ENCODE measurements at places on chromosomes 12 and 14.

DNA sequence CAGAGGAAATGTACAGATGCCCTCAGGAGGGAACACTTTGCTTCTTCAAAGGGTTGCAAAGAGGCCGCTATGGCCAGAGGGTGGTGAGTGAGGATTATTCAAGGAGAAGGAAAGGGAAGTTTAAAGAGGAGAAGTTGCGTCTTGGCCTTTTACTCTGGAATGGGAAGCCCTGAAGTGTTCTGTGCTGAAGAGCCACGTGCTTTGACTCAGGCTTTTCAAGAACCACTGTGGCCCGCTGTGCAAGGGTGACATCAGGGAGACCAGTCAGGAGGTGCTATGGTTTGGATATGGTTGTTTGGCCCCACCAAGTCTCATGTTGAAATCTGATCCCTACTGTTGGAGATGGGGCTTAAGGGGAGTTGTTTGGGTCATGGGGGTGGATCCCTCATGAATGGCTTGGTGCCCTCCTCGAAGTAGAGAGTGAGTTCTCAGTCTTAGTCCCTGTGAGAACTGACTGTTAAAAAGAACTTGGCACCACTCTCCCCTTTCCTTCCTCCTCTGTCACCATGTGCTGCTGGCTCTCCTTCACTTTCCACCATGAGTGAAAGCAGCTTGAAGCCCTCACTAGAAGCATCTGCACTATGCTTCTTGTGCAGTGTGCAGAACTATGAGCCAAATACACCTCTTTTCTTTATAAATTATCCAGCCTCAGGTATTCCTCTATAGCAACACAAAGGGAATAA is 66.1 kb upstream of the DUSP6 start:
- no peak for DNase-seq

- DNase-seq = no peak
These were observed 86.5 kb upstream of the CDKN3 start for GRCh38 chr14:54310151-54310850.

DNA sequence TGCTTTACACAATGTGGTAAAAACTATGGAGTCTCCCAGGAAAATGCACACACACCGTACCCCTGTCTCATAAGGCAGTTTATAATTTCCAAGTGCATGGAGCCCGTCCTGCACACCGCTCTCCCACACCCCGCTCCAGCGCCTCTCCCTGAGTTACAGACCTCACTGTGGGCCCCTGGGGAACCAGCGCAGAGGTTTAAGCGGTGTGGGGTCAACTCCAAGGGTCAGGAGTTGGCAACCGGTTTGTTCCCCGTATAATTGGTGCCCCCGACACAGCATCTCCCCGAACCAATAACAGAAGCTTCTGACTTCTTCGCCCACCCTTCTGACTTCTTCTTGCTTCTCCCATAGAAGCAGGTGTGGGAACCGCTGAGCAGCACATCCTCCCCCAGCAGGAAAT is 58.4 kb upstream of the DDX11 start:
- no peak for DNase-seq

DNA sequence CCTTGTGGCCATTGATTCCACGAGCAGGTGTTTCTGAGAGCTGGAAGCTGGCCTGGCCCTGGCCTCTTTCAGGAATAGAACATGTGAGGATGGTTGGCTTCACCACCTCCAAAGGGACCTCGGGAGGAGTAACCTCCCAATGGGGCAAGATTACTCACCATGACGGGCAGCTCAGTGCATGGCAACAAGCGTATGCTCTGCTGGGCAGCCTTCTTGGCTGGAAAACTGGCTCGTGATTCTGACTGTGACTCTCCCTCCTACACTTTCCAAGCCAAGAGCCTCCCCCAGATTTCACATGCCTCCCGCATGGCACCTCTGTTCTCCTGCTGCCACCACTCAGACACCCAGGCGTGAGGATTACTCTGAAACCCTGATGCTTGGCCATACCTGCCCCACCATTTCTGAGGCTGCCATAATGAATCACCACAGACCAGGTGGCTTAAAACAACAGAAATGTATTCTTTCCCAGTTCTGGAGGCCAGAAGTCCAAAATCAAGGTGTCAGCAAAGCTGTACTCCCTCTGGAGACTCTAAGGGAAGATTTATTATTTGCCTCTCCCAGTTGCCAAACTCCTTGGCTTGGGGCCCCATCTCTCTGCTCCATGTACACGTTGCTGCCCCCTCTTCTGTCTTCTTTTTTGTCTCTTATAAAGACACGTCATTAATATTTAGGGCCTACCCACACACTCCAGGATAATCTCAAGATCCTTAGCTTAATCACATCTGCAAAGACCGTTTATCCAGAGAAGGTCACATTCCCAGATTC is 215.9 kb downstream of the CHST11 start:
- DNase-seq = no peak

DNA sequence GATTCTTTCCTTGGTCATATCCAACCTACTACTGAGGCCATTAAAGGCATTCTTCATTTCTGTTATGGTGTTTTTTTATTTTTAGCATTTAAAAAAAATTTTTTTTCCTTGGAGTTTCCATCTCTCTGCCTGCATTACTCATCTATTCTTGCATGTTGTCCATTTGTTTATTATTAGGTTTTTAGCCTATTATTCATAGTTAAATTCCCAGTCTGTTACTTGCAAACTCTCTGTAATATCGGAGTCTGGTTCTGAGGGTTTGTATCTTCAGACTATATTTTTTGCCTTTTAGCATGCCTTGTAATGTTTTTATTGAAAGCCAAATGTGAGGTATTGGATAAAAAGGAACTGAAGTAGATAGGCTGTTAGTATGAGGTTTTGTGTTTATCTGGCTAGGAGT is 284.3 kb downstream of the FUT8 start:
- no peak for DNase-seq

- no peak for DNase-seq
These were observed 63.6 kb upstream of the RESF1 start for GRCh38 chr12:31895449-31896150.

DNA sequence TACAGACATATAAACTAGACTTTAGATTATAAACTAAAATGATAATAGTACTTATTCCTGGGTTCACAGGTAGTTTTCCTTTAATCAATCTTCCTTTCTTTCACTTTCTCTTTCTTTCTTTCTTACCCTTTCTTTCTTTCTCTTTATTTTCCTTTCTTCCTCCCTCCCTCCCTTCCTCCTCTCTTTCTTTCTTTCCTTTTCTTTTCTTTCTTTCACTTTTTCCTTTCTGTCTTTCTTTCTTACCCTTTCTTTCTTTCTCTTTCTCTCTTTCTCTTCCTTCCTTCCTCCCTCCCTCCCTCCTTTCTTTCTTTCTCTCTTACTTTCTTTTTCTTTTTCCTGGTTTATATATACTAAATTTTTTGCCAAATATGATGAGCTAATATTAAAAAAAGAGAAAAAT is 61.5 kb downstream of the CMKLR1 start:
- DNase-seq = no peak

- no peak for DNase-seq
These were observed 418.2 kb downstream of the VRK1 start for GRCh38 chr14:97215263-97215969.

DNA sequence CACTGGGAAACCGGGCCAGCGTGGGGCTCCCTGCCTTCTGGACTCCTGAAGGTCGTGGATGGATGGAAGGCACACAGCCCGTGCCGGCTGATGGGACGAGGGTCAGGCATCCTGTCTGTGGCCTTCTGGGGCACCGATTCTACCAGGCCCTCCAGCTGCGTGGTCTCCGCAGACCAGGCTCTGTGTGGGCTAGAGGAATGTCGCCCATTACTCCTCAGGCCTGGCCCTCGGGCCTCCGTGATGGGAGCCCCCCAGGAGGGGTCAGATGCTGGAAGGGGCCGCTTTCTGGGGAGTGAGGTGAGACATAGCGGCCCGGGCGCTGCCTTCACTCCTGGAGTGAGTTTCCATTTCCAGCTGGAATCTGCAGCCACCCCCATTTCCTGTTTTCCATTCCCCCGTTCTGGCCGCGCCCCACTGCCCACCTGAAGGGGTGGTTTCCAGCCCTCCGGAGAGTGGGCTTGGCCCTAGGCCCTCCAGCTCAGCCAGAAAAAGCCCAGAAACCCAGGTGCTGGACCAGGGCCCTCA is 26.9 kb downstream of the HIP1R start:
- DNase-seq = no peak

- DNase-seq = no peak
These were observed 1009.6 kb downstream of the FLRT2 start for GRCh38 chr14:86539361-86540070.

- no peak for DNase-seq
These were observed 104.9 kb downstream of the PDZRN4 start for GRCh38 chr12:41293011-41293410.

GRCh38 chr12:42759622-42760273 is 170.2 kb upstream of the PRICKLE1 start:
- DNase-seq = no peak

DNA sequence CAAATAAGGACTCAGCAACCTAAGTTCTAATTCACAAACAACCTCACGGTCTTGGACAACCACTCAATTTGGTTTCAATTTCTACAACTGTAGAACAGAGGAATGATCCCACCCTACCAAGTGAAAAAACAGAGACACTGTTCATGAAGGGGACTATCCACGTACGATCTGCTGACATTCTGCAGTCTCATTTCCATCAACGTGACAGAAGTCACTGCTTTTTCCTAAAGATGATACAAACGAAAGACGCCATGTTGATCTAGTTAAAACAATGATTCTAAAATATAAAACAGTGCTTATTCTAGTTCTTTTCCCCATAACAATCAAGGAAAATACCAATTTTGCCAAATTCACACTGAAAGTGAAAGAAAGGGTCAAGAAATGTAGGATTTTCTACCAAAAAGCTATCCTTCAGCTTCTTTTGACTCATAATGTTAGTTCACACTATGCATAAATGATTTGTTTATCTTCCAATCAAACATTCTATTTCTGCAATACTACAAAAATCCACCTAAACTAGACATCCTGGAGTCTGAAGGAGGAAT is 38.1 kb downstream of the CORO1C start:
- no peak for DNase-seq

GRCh38 chr12:127223731-127224130 is 1043.2 kb upstream of the TMEM132C start:
- DNase-seq = no peak

GRCh38 chr12:42608196-42608825 is 18.8 kb upstream of the PRICKLE1 start:
- DNase-seq = no peak

DNA sequence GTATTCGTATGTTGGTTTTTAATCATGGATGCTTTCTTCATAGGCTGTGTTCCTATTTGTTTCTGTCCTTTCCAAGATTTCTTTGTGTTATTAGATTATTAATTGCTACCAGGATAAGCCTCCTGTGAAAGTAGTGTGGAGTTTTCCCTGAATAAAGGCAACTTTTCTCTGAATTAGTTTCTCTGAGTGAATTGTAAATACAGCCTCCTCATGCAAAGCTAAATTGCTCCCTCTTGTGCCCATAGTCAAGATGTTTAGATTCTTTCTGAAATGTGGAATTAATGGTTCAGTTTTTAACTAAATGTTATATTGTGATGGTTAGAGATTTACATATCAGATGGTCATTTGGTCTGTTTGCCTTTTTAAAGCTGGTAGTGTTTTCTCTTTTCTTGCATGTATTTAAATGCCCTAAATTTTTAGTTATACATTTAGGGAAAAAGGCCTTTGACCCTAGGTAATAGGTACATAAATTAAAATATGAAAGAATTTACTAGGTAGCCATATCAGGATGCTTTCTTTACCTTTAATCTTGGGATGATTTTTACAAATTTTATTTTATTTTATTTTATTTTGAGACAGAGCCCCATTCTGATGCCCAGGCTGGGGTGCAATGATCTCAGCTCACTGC is 8.9 kb downstream of the APAF1 start:
- DNase-seq = peak; percentile 53

DNA sequence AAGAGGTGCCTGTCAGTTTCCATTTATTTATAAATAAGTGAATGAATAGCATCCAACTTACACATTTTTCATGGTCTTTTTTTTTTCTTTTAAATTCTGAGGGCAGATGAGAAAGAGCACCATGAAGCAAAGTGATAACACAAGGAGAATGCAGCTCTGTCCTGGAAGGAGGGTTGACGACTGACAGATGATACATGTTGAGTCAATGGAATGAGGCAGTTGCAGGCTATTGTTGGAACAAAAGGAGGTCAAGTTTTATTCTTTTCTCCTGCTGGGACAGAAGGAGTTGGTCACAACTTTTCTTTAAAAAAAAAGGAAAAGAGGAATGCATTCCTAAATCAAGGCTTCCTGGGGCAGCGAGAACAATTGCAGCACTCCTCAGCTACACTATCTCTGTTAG is 119.9 kb upstream of the PLEKHG7 start:
- DNase-seq = no peak

DNA sequence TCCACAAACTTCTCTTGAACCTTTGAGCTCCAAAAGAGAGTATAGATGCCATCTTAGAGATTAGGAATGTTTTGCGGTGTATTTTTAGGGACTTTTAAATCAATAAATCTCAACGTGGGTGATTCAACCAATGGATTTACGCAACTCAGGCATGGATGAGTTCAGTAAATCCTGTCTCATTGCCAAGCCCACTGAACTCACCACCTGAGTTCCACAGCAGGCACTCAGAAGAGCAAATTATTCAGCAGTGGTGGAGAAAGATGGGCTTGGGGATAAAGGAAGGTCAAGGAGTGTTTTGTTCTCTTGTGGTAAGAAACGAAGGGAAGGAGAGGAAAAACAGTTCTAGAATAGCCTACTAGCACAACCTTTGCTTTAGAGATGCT is 68.7 kb upstream of the HMGA2 start:
- no peak for DNase-seq

GRCh38 chr14:73058922-73059673 is 764 bp downstream of the RBM25 start:
- DNase-seq = peak; percentile 39

DNA sequence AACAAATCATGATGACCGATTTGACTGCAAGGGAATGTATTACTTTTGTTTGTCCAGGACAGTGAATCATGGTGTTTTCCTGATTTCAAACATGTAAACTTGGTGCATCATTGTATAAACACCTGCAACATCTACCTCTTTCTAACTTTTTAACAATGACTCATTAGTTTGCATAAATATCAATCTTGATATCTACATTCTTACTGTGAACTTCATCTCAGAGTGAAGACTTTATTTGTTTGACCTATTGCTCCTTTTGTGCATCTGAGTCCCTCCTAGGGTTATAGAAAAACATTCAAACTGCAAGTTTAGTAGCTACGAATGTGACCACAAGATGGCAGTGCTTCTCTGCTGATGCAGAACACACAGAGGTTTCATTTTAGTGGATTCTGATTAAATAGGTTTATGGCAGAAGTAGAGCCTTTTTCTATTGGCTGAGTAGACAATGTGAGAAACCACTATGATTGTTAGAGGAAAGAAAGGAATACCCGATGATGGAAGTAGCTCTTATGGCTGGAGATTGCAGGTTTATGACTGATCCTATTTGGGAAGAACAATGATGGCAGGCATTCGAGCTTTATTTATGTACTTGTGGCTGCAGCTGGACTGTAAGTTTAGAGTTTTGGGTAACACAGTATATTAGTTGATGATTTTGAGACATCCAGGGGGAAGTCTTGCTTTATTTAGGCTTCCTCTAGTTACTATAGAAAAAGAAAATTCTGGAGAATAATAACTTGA is 244.2 kb upstream of the OR4E1 start:
- DNase-seq = peak; percentile 39

GRCh38 chr14:66041582-66041981 is 444.6 kb upstream of the CCDC196 start:
- DNase-seq = no peak

DNA sequence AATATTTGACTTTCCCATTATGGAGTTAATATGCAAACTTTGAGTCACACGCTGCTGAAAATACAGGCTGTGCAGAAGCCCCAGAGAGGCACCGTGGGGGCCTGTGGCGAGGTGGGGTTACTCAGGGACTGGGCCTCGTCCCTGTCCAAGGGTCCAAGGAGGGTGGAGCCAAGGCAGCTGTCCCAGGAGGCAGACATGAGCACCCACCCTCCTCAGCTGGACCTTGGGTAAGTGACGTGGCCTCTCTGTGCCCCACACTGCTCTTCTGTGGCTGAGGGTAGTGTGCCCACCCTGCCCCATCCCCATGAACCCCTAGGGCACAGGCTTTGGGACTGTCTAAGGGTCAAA is 39.4 kb downstream of the FAM222A start:
- DNase-seq = no peak
